ENCODE measurements at places on chromosomes 7 and 10.
A peak's percentile ranks its signal among the peaks of the same experiment; 100 is the strongest.

DNA sequence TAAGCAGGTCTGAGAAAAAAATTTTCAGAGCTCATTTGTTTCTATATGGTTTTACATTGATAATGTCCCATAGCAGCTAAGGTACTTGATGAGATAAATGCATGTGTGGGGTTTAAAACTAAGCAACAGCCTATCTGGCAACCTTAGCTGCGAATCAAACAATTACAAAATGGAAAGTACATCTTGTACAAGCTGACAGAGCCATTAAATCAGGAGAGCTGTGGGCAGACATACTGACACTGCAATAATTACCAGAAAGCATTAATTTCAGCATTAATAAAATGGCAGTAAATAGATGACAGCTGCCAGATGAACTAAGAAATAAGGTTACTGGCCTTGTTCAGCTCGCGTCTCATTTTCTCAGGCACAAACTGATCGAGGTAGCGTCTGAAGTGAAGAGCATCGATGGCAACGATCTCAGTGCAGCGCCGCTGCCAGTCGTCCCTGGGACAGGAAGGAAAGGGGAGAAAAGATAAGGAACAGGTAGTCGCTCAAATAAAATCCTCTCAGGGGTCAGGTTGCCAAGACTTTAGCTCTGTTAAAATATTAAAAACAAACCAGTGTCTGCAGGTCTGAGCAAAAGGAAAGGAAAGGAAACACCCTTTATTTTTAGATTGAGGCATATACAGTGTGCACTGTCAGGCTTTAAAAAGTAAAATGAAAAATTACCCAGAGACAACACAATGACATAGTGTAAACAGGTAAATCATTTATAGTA, 79.7 kb upstream of the OGDHL start:
- no peak for DNase-seq

- no peak for DNase-seq
Measured at GRCh38 chr10:43857206-43857930, 208.7 kb upstream of the ZNF32 start.

GRCh38 chr10:96618653-96619052, 31.8 kb upstream of the TM9SF3 start:
- DNase-seq, result peak; percentile 41

DNA sequence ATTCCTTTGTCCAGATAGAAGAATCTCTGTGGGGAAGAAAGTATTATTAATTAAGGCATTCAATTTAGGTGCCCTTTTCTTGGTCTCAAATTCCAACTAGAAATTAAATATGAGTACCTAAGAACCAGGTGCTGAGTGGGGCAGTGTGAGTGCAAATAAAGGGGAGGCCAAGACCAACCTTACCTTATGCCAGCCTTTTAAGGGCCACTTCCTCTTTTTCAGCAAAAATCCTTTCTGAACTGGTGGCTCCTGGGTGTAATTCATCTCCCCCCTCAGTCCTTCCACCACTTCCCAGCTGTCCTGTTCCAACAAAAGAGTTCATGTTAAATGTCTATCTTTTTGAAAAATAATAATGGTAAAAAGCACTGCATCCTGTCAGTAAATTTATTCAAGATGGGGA, 108.2 kb downstream of the OSBPL3 start:
- no peak for DNase-seq

DNA sequence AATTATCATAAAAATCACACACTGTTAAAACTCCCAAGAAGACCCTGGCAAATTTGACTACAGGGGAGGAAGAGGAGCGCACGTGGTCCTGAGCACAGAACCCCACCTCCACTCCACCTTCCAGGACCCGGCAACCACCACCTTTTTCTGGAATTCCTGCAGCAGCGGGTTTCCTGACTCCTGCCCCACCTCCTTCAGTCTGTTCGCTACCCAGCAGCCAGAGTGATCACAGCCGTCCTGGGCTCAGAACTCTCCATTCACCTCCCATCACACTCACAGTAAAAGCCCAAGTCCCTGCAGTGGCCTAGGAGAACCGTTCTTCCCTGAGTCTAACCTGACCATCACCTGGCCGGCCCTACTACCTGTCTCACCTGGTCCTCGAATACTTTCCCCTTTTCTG, 107.4 kb upstream of the FAM204A start:
- no peak for DNase-seq

DNA sequence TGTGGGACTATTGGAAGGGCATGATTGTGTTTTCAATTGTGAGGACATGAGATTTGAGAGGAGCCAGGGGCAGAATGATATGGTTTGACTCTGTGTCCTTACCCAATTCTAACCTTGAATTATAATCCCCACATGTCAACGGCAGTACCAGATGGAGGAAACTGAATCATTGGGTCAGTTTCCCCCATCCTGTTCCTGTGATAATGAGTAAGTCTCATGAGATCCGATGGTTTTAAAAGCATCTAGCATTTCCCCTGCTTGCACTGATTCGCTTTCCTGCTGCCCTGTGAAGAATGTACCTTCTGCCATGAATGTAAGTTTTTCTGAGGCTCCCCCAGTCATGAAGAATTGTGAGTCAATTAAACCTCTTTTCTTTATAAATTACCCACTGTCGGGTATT, 1367.1 kb downstream of the XPNPEP1 start:
- no peak for DNase-seq

- no peak for DNase-seq
Measured at GRCh38 chr7:107405559-107405958, 64.3 kb upstream of the GPR22 start.

DNA sequence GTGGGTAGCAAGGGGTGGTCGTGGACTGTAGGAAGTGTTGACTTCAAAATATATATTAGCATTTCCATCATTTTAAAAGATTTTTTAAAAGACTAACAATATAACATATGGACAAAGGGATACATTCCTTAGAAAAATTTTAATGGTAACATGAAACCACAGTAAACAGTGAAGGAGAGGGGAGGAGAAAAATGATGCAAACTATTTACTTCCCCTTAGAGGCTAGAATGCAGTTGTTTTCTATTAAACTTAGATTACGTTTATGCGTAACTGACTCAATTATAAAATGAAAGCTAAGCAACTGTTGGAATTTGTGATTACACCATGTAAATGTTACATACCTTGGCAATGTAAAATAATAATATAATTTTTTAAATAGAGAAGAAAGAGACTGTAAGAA, 41.3 kb downstream of the CALD1 start:
- no peak for DNase-seq

- DNase-seq, result no peak
Measured at GRCh38 chr10:74932648-74933047, 106.2 kb downstream of the KAT6B start.

- peak; percentile 14 for DNase-seq
Measured at GRCh38 chr10:15585303-15585715, 134.4 kb downstream of the ITGA8 start.

DNA sequence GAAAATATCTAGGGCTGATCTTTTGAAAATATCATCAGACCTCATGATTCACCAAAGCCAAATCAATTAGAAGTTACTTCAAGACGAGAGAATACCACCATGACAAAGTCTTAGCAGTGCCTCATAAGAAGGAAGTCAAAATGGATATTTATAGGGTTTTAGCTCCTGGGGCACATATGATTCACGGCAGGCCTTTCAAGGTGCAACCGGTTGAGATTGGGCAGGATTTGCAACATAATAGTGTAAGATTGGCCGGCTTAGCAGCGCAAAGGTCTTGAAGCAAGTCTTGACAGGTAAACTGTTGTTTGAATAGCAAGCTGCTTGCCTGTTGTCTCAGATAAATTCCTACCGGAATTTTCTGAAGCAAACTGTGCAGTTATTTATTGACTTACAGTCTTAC, 17.5 kb downstream of the ADRB1 start:
- no peak for DNase-seq

GRCh38 chr10:69329721-69330178, 51.5 kb downstream of the HK1 start:
- DNase-seq, result no peak

DNA sequence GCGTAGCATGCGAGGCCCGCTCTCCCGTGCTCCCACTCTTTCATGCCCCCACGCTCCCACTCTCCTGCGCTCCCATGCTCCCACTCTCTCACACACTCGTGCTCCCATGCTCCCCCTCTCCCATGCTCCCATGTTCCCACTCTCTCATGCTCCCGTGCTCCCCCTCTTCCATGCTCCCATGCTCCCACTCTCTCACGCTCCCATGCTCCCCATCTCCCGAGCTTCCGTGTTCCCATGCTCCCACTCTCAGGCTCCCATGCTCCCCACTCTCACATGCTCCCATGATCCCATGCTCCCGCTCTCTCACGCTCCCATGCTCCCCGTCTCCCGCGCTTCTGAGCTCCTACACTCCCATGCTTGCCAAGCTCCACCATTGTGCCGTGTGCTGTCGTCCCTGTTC, 84.4 kb upstream of the ANLN start:
- no peak for DNase-seq

GRCh38 chr10:133258066-133258817, 18.4 kb downstream of the ADAM8 start:
- no peak for DNase-seq

Measured in renal cortical epithelial cell (primary cell).